ENCODE measurements at places on chromosomes 2 and 18.

DNA sequence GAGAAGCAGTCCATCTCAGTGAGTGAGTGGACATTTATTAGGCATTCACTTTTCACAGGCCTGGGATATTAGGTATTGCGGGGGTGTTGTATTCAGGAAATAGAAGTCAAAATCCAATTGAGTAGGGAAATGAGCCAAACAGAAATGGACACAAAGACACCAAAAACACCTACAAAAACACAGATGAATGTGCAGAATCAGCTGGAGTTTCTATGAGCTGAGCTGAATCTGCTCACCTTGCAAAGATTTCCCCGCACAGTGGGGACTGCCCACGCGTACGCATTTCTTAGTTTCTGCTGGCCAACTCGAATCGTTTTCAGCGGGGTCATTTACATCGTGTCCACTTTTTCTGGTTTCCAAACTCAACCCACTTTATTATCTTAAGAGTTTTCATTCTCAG, 160.0 kb downstream of the BCL2 start:
- DNase-seq = no peak

DNA sequence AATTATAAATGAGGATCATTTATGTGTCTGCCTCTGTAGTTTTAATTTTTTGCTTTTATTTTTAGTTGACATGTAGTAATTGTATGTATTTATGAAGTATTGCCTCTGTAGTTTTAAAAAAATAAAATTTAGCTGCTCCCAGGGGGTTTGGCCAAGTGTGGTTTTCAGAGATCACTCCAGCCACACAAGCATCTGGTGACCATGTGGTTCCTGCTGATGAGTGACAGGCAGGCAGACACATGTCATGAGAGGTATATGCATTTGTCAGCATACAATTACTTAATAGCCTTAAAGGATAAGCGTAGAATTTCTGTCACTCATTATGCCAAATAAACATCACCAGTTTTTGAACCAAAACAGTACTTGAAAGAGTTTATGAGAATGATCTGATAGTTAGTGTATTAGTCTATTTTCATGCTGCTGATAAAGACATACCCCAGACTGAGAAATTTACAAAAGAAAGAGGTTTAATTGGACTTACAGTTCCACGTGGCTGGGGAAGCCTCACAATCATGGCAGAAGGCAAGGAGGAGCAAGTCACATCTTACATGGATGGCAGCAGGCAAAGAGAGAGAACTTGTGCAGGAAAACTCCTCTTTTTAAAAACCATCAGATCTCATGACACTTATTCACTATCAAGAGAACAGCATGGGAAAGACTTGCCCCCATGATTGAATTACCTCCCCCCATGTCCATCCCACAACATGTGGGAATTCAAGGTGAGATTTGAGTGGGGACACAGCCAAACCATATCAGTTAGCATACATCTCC, 29.6 kb downstream of the MREG start:
- DNase-seq = no peak

DNA sequence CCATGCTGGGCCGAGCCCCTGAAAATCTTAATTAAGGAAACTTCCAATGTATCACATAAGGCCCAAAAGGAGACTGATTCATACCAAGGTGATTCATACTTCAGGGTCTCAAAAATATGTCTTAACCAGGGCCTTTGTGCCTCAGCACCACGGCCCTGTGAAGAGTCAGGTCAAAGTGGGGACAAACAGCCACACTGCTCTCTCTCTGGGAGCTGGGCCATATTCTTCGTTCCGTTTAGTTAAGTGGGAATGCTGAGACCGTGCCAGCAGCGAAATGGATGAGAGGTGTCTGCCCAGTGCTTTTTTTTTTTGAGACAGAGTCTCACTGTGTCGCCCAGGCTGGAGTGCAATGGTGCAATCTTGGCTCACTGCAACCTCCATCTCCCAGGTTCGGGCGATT, 9.3 kb upstream of the PTMA start:
- DNase-seq = peak; percentile 27

GRCh38 chr2:157460384-157460837, 16.5 kb upstream of the CYTIP start:
- no peak for DNase-seq

GRCh38 chr18:70907673-70908072, 618.8 kb downstream of the SOCS6 start:
- peak; percentile 26 for DNase-seq

- peak; percentile 40 for DNase-seq
Measured at GRCh38 chr2:36697424-36698066, 1.0 kb downstream of the VIT start.

- peak; percentile 84 for DNase-seq
Measured at GRCh38 chr2:177328056-177328455, 63.5 kb upstream of the NFE2L2 start.

GRCh38 chr18:77254711-77255405, 5.2 kb downstream of the GALR1 start:
- DNase-seq = no peak

- DNase-seq = peak; percentile 27
Measured at GRCh38 chr2:39529836-39530235, 92.8 kb upstream of the MAP4K3 start.

DNA sequence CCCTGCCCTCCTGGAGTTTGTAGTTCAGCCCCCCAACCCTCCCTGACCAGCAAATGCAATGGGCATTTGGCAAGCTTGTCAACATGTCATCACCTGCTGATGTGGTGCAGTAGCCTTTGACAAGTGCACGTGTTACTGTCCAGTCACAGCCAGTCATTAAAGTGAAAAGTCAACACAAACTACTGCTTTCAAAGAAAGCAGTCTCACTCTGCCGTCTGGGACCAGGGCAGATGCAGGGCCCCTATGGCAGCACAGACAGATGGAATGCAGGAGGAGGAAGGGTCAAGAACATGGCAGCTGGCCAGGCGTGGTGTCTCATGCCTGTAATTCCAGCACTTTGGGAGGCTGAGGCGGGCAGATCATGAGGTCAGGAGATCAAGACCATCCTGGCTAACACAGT, 222.4 kb upstream of the OSR1 start:
- no peak for DNase-seq

GRCh38 chr18:57916684-57917083, 113.6 kb upstream of the ATP8B1 start:
- DNase-seq = no peak

DNA sequence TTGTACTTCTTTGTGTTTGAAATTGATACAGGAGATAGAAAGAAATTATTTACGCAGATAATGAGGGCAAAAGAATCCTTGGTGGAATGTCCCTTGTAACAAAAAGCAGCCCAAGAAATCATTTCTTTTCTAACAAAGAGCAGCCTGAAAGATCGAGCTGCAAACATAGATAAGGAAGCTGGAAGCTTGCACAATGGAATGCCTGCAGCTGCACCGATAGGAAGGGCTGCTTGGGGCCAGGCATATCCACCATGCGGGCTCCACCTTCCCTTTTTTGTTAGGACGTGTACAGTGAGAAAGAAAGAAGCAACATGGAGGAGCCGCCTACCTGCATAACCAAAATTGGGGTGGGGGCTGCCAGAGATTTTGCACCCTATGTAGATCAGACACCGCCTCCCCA, 568.7 kb downstream of the METTL4 start:
- peak; percentile 43 for DNase-seq

GRCh38 chr2:163556511-163556910, 179.3 kb downstream of the FIGN start:
- no peak for DNase-seq

- DNase-seq = no peak
Measured at GRCh38 chr2:119480718-119481142, 43.6 kb downstream of the SCTR start.

- DNase-seq = no peak
Measured at GRCh38 chr2:85501248-85501647, 37.7 kb upstream of the MAT2A start.

- peak; percentile 93 for DNase-seq
Measured at GRCh38 chr2:169095621-169096105, 26.3 kb downstream of the DHRS9 start.

DNA sequence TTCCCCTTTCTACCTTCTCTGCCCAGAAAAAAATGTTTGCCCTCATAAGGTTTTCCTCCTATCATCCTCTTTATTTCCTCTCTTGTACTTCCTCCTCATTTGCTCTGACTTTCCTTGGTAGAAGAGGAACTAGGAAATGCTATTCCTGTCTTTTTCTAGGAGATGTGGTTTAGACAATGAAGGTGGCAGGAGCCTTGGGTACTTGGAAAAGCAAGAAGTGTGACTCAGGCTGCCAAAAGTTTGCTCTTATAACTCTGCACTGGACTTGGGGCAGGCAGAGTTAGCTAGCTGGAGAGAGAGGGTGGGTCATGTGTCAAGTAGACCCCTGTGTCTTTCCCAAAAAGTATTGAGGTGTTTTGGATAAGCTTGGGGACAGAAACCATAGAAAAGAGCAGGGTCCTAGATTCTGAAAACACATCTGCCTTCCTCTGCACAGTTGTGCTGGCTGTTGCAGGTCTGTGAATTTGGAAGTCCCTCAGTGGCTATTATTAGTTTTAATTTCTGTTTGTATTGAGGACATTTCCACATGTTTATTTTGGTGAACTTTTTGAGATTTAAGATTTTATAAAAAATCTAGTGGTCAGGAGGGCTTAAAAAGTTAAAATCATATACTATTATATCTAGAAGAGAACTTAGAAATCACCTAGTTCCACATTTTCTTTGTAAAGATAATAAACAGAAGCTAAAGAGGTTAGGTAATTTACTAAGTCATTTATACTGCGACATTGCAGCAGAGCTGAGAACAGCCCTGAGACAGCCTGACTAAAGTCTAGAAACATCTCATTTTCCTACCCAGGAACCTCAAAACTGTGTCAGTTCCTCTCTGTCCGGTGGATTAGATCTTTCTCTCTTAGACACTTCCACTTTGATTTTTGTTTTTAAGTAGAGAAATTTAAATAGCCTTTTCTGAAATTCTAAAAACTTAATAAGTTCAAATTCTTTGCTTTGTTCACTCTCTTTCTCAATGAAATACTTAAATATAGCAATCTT, 16.0 kb downstream of the INSIG2 start:
- DNase-seq = no peak

DNA sequence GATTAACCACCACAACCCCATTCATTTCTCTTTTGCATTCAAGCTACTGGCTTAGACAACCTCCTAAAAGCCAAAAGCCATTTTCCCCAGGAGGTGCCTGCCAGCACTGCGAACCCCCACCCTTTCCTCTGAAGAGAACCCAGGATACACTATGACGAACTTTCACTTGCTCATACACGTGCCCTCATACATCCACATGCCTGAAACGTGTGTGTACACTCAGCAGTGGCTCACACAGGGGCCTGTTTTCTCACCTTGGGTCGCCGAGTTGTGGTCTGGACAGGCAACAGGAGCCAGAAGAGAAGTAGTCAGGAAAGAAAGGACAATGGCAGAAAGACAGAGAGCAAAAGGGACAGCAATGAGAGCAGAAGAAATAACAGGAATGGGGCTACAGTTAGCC, 7.4 kb downstream of the DCTN1 start:
- DNase-seq = peak; percentile 31

DNA sequence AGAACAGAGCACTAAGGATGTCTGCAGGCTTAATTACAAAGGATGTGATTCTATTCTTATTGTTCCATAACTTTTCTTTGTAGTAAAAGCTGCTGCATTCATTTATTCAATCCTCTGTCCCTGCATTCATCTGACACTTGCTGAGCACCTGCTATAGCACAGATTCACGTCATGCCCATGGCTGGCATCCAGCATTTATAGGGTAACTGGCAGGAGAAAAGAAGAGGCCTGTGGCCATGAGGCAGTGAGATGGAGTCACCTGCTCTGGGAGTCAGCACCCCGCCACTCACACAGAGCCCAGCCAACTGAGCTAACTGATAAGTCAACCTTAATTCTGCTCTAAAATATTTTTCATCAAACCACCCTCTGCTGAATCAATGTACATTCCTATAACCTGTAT, 18.3 kb upstream of the CDC42EP3 start:
- DNase-seq = no peak
